ENCODE measurements at places on chromosomes 16 and 17. TPM values are rescaled to one million over a fixed set of nuclear protein-coding genes. Genes with fewer than 3 reads are reported as not detected.

NCBP3 gene
- polyA plus RNA-seq: 20.4 TPM

IRX5 gene
- 0.05 TPM for polyA plus RNA-seq

HOXB4 gene
- 3.4 TPM for polyA plus RNA-seq

HP gene
- not detected for polyA plus RNA-seq

C17orf107 gene
- 0.67 TPM for polyA plus RNA-seq

MAF gene
- 6.6 TPM for polyA plus RNA-seq

C16orf89 gene
- polyA plus RNA-seq: 1.3 TPM

CTRL gene
- polyA plus RNA-seq: 0.14 TPM

GRB7 gene
- polyA plus RNA-seq: 0.07 TPM

CHTF18 gene
- polyA plus RNA-seq: 5.7 TPM

All from fibroblast of lung (primary cell).